Upper lobe of left lung (tissue), 6 donors: ENCODE measurements at places on chromosomes 7 and 10. TPM values are rescaled to one million over a fixed set of nuclear protein-coding genes. Genes with fewer than 3 reads are reported as not detected.

The HSPA12A gene
- total RNA-seq, result 11.5 TPM

The ANKRD7 gene
- not detected for total RNA-seq

The CRHR2 gene
- not detected for total RNA-seq

The TMEM139 gene
- total RNA-seq, result 30.1 TPM

The CPED1 gene
- 31.6 TPM for total RNA-seq

The VWDE gene
- total RNA-seq, result 0.84 TPM

The EMX2 gene
- 0.09 TPM for total RNA-seq

The NEUROG3 gene
- total RNA-seq, result not detected

The FXYD4 gene
- total RNA-seq, result 4.0 TPM

The ATG9B gene
- 1.8 TPM for total RNA-seq

The PNLIPRP2 gene
- not detected for total RNA-seq

The CDHR3 gene
- total RNA-seq, result 2.6 TPM

The AKR1C8 gene
- 9.4 TPM for total RNA-seq

The NPC1L1 gene
- 0.55 TPM for total RNA-seq

The EXOC6 gene
- 7.1 TPM for total RNA-seq

The ASB4 gene
- total RNA-seq, result 1.0 TPM

The MYH16 gene
- 0.17 TPM for total RNA-seq

The UNCX gene
- not detected for total RNA-seq

The FFAR4 gene
- 6.7 TPM for total RNA-seq

The GRM3 gene
- total RNA-seq, result not detected

The VPS37D gene
- 1.0 TPM for total RNA-seq

The TRIL gene
- total RNA-seq, result 2.8 TPM

The GSTO2 gene
- total RNA-seq, result 11.2 TPM

The PPRC1 gene
- total RNA-seq, result 32.2 TPM
